ENCODE measurements at places on chromosomes 6 and 20. TPM values are rescaled to one million over a fixed set of nuclear protein-coding genes. Genes with fewer than 3 reads are reported as not detected.
A peak's percentile ranks its signal among the peaks of the same experiment; 100 is the strongest.

DNA sequence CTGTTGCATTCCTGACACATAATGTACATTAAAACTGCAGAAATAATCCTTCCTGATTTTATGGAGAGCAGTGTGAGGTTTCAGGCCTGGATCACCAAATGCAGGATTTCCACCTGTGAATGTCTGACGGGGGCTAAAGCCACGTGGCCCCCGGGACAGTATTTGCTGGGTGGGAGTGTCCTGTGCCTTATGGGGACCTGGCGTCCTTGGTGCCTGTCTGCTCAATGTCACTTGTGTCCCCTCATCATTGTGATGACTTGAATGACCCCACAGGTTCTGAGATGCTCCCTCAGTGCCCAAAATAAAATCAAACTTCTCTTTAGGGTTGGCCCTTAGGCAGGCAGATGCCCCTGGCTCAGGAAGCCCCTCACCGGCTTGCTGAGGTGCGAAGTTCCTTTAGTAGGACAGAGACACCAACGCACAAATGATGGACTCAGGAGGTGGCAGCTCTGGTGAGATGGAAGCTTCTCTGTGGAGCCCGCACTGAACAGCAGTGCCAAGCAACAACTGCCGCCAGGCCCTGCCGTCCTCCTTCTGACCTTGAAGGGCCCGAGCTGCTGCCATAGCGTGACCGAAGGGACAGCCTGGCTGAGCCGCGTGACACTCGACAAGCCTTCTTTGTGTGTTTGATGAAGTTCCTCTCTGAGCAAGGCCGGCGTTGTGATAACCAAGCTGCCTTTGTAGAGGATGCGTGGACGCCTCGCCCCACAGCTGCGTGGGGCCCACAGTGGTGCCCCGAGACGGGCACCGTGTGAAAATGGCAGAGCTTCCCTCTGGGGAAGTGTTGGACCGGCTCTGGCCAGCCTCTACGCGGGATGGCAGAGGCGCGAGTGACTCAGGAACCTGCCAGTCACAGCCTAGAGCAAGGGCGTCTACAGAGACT, 30.9 kb downstream of the FRMD1 start:
- no peaks in the 10 kb centered on the region for H3K4me1 ChIP-seq
- H3K27ac ChIP-seq: no peak overlapping the region
- H3K4me3 ChIP-seq: no peak overlapping the region

- DNase-seq: no peak
- no peaks in the 10 kb centered on the region for H3K36me3 ChIP-seq
- H3K27me3 ChIP-seq: no peaks in the 10 kb centered on the region
Observed at GRCh38 chr20:47389867-47390347, 33.4 kb upstream of the ZMYND8 start.

DNA sequence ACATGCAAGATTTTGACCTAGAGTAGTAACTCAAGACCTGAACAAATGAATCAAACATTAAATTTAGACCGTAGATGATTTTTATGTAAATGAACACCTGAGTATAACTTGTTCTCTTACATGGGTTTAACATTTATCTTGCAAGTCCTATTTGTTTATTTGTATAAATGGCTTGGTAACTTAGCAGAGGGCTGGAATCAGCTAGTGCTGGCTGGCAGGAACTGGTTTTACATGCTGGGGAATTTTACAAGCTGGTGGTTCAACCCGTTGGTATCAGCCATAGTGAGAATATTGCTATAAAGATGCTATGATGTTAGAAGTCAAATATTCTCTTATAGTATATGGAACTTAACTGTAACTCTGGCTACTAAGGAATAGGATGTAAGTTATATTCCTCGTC, 8.9 kb downstream of the SLC22A2 start:
- peaks cover 37% of the 10 kb centered on the region for H3K27me3 ChIP-seq
- no peak overlapping the region for H3K4me3 ChIP-seq
- no peak for DNase-seq
- H3K36me3 ChIP-seq: no peaks in the 10 kb centered on the region
- H3K4me1 ChIP-seq: no peaks in the 10 kb centered on the region

DNA sequence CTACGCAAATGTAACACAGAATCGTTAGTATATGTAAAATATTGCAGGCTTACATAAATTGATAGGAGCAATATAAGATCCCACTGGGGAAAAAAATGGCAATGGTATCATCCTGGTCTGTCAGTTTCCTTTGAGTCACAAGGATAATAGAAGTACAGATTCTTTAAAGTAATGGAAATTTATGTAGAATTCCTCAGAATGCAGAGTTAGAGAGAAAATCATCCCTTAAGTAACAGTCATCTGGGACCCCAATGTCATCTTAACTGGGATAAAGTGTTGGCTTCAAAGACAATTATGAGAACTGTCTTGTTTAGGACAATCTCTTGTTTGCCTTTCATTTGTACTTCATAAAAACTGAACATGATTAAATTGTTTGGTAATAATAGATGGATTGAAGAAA, 34.5 kb upstream of the PDE7B start:
- no peak overlapping the region for H3K4me3 ChIP-seq
- no peak for DNase-seq
- H3K36me3 ChIP-seq: peaks cover 3% of the 10 kb centered on the region
- H3K27me3 ChIP-seq: peaks cover 9% of the 10 kb centered on the region

GRCh38 chr20:263701-264100, 6.2 kb downstream of the DEFB132 start:
- peaks cover 17% of the 10 kb centered on the region for H3K27me3 ChIP-seq
- H3K36me3 ChIP-seq: no peaks in the 10 kb centered on the region
- peaks cover 15% of the 10 kb centered on the region for H3K4me1 ChIP-seq
- no peak overlapping the region for H3K4me3 ChIP-seq
- no peak overlapping the region for H3K27ac ChIP-seq

GRCh38 chr20:47427746-47428145, 71.2 kb upstream of the ZMYND8 start:
- no peak overlapping the region for H3K27ac ChIP-seq
- no peaks in the 10 kb centered on the region for H3K36me3 ChIP-seq

- DNase-seq: no peak
- no peaks in the 10 kb centered on the region for H3K36me3 ChIP-seq
- no peak overlapping the region for H3K4me3 ChIP-seq
Observed at GRCh38 chr6:47239546-47239945, 70.2 kb downstream of the TNFRSF21 start.

DNA sequence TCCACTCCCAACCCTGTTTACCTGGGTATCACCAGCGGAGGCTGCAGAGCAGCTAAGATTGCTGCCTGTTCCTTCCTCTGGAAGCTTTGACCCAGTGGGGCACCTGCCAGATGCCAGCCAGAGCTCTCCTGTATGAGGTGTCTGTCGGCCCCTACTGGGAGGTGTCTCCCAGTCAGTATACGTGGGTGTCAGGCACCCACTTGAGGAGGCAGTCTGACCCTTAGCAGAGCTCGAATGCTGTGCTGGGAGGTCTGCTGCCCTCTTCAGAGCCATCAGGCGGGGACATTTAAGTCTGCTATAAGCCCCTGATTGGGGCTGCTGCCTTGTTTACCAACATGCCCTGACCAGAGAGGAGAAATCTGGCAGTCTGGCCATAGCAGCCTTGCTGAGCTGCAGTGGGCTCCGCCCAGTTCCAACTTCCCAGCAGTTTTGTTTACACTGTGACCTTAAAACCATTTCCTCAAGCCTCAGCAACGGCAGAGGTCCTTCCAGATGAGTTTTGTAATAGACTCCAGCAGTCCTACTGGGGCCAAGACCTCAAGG, 2.8 kb downstream of the RAET1E start:
- peak overlapping the region; percentile 76 for H3K4me3 ChIP-seq
- H3K4me1 ChIP-seq: peaks cover 39% of the 10 kb centered on the region
- H3K36me3 ChIP-seq: peaks cover 2% of the 10 kb centered on the region
- peak overlapping the region; percentile 87 for H3K27ac ChIP-seq
- no peak for DNase-seq

- H3K4me3 ChIP-seq: no peak overlapping the region
- no peak overlapping the region for H3K27ac ChIP-seq
- H3K4me1 ChIP-seq: peaks cover 5% of the 10 kb centered on the region
- no peak for DNase-seq
- H3K36me3 ChIP-seq: no peaks in the 10 kb centered on the region
- H3K27me3 ChIP-seq: peaks cover 9% of the 10 kb centered on the region
Observed at GRCh38 chr6:33716379-33716778, 4.9 kb upstream of the UQCC2 start.

- H3K4me3 ChIP-seq: no peak overlapping the region
- H3K27ac ChIP-seq: no peak overlapping the region
- no peaks in the 10 kb centered on the region for H3K4me1 ChIP-seq
- H3K36me3 ChIP-seq: no peaks in the 10 kb centered on the region
- no peaks in the 10 kb centered on the region for H3K27me3 ChIP-seq
Observed at GRCh38 chr20:12570371-12570770, 438.4 kb upstream of the SPTLC3 start.

DNA sequence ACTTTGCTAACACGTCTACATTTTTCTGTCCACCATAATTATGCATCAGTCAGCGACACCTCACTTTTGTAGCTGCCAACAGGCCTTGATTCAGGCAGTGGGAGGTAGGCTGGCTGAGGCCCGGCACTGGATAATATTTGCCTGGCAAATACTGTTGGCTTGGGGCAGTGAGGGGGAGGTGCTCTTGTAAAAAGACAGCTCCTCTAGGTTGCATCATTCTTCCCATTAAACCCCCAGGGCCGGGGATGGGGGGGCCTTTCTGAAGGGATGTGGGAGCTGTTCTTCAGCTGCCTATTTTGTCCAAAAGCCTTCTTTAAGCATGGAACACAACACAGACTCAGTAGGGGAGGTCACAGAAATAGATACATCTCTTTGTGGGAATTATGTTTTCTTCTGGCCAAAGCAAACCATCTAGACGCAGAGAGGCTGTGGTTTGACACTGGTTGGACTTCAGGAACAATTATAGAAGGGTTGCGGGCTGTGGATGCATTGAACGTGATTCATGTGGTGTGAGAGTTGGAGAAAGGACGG, 338.3 kb upstream of the NT5E start:
- H3K4me3 ChIP-seq: no peak overlapping the region
- H3K36me3 ChIP-seq: no peaks in the 10 kb centered on the region
- no peaks in the 10 kb centered on the region for H3K4me1 ChIP-seq

GRCh38 chr20:58978351-58979190, 2.5 kb upstream of the NELFCD start:
- no peak for DNase-seq
- H3K36me3 ChIP-seq: peaks cover 2% of the 10 kb centered on the region
- no peaks in the 10 kb centered on the region for H3K27me3 ChIP-seq

DNA sequence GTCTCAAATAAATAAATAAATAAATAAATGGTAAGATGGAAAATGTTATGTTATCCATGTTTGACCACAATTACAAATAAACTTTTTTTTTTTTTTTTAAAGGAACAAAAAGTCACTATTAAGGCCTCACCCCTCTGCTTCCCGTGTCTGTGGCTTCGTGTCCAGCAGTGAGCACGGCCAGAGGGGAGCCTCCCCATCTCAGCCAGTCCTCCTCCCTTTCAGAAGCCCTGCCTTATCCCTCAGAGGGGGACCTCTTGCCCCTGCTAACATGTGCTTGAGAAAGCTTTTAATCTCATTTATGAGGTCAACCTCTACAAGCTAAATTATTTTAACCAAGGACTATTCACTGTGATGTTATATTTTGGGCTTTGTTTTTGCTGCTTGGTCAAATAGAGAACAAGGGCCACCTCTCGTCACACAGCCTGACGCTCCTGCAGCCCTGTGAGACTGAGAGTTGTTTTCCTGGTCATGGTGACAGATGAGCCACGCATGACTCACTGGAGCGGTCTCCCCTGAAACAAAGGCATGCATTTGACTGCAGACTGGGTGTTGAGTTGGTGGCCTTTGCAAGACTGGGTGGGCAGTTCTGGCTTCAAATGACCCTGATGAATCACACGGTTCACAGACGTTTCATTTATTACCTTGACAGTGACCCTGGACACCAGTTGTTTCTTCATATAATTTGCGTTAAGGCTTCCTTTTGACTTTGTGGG, 131.8 kb downstream of the TIAM2 start:
- H3K4me3 ChIP-seq: no peak overlapping the region
- peaks cover 6% of the 10 kb centered on the region for H3K4me1 ChIP-seq
- no peaks in the 10 kb centered on the region for H3K36me3 ChIP-seq
- H3K27ac ChIP-seq: no peak overlapping the region
- H3K27me3 ChIP-seq: peaks cover 13% of the 10 kb centered on the region
- DNase-seq: no peak

DNA sequence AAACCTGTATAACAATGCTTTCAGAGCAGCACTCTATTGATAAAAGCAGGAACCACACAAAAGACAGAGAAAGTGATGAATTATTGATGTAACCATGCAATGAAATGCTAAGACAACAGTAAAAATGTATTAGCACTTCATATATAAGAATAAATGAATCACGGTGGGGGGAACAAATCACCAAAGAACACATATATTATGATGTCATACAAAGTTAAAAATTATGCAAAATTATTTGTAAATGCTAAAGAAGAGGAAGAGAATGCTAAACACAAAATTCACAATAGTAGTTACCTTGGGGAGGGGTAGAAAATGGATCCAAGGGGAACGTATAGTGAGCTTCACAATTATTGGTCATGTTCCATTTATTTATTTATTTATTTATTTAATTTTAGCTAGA, 133.9 kb downstream of the KIF13A start:
- no peak overlapping the region for H3K4me3 ChIP-seq
- no peaks in the 10 kb centered on the region for H3K4me1 ChIP-seq
- H3K36me3 ChIP-seq: peaks cover 2% of the 10 kb centered on the region
- H3K27me3 ChIP-seq: peaks cover 42% of the 10 kb centered on the region

GRCh38 chr6:110188791-110189190, 8.6 kb downstream of the CDC40 start:
- H3K36me3 ChIP-seq: no peaks in the 10 kb centered on the region
- H3K27me3 ChIP-seq: no peaks in the 10 kb centered on the region
- peaks cover 26% of the 10 kb centered on the region for H3K4me1 ChIP-seq
- no peak overlapping the region for H3K4me3 ChIP-seq
- no peak overlapping the region for H3K27ac ChIP-seq

DNA sequence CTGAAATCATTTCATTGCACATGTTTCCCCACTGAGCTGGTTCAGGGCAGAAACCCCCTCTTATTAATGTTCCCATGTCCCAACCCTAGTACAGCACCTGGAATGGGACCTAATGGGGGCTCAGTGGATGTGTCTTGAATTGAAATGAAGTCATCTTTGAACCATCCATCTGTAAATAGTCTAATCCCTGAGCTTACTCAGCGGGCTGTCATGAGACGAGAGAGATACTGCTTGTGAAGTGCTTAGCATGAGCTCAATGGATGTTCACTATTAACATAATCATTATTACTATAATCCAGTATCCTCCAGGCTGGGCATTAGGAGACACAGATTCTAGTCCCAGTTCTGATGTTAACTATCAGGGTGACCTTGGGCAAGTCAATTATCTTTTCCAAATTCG, 106.6 kb upstream of the LRFN2 start:
- H3K27me3 ChIP-seq: peaks cover 24% of the 10 kb centered on the region

- no peaks in the 10 kb centered on the region for H3K36me3 ChIP-seq
- H3K4me1 ChIP-seq: no peaks in the 10 kb centered on the region
- H3K27ac ChIP-seq: no peak overlapping the region
- no peaks in the 10 kb centered on the region for H3K27me3 ChIP-seq
- no peak overlapping the region for H3K4me3 ChIP-seq
- no peak for DNase-seq
Observed at GRCh38 chr20:55172310-55173002, 697.1 kb downstream of the DOK5 start.

GRCh38 chr20:37295595-37295994, 6.1 kb downstream of the MANBAL start:
- H3K27ac ChIP-seq: peak overlapping the region; percentile 29
- peaks cover 36% of the 10 kb centered on the region for H3K4me1 ChIP-seq
- peaks cover 10% of the 10 kb centered on the region for H3K36me3 ChIP-seq
- no peak overlapping the region for H3K4me3 ChIP-seq
- H3K27me3 ChIP-seq: no peaks in the 10 kb centered on the region

The CCND3 gene
- total RNA-seq: 250 TPM

The TEAD3 gene
- 0.12 TPM for total RNA-seq

The ZBTB24 gene
- total RNA-seq: 14.3 TPM

The IYD gene
- total RNA-seq: not detected

The HEY2 gene
- 0.23 TPM for total RNA-seq

The PPP1R10 gene
- total RNA-seq: 114 TPM

The IL20RA gene
- not detected for total RNA-seq

The CRISP2 gene
- total RNA-seq: not detected
